IPS DF 6.9 (cell line): ENCODE measurements at places on chromosomes 4 and X.

GRCh38 chrX:72105436-72105835 lies 26.3 kb downstream of the RTL5 start:
- no peak for DNase-seq

- no peak for DNase-seq
These were observed 246.3 kb downstream of the NDST4 start for GRCh38 chr4:114866901-114867670.

DNA sequence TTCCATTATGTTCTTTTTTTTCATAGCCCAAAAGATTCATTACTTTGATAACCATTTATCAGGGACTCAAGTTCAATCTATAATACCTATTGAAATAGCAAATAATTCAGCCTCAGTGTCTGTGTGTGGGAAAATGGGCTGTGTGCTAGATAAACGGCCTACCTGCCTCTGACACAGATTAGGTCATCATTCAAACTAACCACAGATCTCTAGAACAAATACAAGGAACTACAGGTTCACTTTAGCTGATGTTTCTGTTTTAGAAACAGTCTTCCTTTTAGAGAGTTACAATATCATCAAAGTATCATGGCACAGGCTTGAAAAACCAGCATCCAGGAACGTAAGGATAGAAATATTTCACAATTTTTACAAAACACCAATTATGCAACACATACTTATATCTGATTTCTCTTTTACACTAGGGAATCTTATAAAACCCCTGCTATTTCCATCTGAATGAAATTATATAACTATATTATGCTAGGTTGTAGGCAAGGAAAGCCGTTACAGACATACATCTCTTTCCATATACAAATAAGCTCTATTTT lies 56.6 kb upstream of the MAB21L2 start:
- DNase-seq = no peak

- no peak for DNase-seq
These were observed at the start of gene GYG2 for GRCh38 chrX:2828344-2828958. Gene GYG2 (plus strand): TSS chrX:2828930. CDS start chrX:2830189, 1,259 bp downstream.

- no peak for DNase-seq
These were observed 246.2 kb downstream of the SCFD2 start for GRCh38 chr4:53119680-53120079.

DNA sequence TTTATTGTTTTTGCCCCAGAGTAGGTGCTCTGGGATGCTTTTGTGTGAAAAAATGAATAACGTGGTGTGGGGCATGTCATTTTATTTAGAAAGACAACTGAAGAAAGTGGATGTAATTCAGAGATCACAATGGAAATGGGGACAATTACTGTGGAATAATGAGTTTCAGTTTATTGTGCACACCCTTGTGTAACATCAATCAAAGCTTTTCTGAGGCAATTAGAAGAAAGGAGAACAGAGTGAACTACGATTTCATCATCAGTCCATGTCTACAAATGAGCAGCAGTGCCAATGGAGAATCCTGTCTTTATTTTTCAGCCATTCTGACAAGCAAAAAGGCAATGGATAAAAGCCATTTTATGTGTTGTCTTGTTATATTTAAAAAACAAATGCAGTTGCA lies 339.2 kb downstream of the TMA16 start:
- no peak for DNase-seq

DNA sequence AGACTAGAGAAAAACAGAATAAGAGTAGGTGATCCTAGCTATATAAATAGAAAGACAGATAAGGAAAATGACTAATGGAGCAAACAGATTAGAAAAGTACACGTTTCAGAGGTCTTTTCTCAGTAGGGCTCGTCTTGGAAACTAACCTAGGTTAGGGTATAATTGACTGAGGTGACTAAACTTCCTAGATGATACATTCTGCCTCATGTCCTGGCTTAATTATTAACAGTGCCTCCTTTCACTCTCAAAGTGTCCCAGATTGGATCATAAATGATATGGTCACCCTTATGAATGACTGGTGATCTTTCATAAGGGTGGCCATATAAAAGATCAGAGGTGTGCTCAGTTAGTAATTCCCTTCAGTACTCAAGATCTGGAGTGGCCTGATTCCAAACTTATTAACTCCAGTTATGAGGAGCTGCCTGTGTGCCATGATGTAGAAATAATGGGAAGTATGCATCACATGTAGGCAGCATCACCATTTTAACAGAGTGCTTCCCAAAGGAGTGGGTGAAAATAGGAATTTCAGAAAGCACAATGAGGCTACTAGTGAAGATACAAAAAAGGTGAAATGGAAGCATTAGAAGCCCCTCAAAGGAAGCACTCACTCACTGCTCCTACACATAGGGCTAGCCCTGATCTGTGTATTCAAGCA lies 14.7 kb upstream of the GRIA3 start:
- no peak for DNase-seq

DNA sequence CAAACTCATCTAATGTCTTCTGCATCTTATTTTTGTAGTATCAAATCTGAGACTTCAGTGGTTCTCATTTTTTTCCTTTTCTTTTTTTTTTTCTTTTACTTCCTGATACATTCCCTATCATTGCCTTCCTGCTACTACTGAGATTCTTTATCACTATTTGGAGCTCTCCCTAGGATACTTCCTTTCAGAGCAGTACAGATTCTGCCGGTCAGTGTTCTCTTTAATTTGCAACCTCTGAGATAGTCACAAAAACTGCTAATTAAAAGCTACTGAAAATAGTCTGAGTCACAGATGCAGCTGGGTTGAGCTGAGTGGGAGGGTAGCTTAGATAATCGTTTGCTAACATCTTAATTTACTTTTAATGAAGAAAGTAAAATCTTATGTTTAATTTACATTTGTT lies 1279.7 kb downstream of the ARAP2 start:
- no peak for DNase-seq

DNA sequence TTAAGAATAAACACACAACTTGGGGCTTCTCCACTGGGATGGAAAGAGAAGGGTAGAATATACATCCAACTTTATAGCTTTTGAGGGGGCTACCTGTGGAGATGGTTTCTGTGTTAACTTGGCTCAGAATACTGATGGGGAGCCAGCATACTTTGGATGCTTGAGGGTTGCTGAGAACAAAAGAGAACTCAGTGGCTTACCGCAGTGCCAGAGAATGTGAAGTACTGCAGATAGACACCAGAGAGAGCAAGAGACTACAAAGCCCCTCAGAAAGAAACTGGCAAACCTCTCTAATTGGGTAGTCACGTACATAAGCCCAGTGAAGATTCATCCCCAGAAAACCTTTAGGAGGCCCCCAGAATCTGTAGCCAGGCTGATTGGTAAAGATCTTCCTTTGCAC lies 214.4 kb downstream of the DCHS2 start:
- peak; percentile 77 for DNase-seq

DNA sequence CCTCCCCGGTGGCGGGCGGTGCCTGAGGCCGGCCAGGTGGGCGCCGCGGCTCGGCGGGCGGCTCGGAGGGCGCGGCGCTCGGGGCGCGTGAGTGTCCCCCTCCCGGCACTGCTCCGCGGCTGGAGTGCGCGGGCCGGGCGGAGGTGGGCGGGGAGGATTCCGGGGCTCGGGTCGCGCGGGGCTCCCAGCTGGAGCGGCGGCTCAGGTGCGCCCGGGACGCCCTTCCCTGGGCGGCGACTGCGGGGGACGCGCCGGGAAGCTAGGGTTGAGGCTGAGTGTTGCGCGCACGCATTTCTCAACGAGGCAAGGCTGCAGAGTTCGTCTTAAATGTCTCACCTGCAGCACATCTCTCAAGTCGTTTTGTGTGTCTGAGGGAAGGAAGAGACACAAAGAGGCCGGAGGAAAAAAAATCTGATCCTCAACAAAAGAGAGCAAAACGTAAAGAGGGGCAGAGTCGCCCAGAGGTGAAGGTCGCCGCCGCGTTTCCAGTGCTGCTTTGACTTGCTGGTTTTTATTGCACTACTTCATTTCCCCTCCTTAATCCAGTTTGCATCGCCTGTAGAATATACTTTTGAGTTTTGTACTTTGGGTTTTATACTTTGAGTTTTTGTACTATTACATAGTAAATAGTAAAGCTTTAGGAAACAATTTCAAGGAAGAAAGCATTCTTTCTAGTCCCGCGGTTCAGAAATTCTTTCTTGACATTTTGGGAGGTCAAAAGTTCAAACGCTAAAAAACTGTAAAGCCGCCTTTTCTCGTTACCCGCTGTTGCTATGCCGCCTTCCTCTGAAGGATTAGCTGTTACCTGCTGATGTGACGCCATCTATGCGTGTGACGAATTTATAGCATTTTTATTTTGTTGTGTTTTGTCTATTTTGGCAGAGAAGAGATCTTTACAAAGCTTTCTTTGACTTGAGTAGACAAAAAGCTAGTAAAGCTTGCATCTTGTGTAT lies 106.5 kb upstream of the STOX2 start:
- DNase-seq = no peak

DNA sequence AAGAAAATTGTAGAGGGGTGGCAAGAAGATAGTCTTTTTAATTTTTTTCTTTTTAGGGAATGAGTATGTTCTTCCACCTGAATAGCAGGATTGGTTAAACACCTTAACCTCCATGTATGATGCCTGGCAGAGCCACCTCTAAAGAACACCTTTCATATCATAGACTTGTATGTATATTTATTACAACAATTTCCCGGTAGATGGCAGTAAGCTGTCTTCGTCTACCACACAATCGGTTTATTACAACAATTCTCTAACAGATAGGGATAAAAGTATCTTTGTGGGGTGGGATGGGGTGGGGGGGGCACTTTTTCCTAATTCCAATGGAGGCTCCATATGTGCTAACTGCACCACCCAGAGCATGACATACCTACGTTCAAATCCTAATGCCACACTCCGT lies 255.5 kb downstream of the LDB2 start:
- DNase-seq = no peak

GRCh38 chr4:8556341-8557150 lies 23.6 kb upstream of the GPR78 start:
- no peak for DNase-seq

DNA sequence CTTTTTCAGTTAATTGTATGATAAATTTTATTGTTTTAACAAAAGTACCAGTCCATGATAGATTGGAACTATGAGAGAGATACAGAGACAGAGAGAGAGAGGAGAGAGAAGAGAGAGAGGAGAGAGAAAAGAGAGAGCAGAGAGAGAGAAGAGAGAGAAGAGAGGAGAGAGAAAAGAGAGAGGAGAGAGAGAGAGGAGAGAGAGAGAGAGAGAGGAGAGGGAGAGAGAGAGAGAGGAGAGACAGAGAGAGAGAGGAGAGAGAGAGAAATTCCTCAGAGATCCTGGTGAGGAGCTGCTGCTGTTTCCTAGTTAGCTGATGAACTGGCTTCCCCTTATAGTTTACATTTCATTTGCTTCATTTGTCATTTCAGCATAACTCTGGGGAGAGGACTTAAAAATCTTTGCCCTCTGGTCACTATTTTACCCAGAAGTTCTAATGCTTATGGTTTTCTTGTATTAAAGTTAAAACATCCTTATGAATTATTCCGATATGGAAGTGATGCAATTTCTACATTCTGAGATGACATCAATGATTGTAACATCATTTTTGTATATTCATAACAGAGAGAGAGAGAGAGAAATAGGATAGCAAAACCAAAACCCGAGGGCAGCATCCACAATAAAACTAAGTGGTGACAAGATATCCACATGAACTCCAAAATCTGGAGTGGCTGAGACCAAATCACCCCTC lies 10.8 kb downstream of the CTAG1A start:
- no peak for DNase-seq

- DNase-seq = no peak
These were observed 146.4 kb upstream of the DCAF8L1 start for GRCh38 chrX:28127662-28128061.

GRCh38 chr4:11451716-11452115 lies 23.0 kb upstream of the HS3ST1 start:
- no peak for DNase-seq

DNA sequence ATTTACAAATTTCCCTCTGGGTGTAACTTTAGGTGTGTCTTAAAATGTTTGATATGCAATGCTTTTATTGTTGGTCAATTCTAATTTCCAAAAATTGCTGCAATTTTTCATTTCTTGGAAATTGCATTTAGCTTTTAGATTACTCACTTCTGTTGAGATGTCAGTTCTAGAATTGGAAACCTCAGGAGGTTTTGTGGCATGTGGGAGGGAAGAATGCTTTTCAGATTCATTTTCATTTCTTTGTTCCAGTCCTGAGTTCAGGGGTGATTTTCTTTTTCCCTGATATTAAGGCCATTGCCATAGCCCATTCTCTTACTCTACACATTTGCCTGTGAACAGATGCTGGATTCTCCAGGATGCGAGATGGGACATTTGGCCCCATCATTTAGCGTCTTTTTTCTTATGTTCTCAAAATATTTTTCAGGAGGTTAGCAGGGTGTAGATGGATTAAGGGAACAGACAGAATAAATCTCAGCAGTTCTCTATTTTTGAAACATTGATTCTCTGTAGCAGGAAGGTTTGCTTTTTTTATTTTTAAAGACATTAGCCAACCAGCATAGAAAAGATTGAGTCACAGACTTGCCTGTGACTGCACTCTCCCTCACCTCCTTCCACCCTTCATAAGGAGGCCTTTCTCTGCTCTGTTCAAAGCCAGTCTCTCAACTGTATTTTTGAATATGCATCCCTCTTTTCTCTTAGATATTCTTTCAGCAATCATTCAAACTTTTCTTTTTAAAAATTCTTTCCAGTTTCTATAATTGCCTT lies 238.4 kb upstream of the ANXA3 start:
- DNase-seq = no peak

GRCh38 chrX:94977986-94978385 lies 1304.0 kb downstream of the FAM133A start:
- no peak for DNase-seq

DNA sequence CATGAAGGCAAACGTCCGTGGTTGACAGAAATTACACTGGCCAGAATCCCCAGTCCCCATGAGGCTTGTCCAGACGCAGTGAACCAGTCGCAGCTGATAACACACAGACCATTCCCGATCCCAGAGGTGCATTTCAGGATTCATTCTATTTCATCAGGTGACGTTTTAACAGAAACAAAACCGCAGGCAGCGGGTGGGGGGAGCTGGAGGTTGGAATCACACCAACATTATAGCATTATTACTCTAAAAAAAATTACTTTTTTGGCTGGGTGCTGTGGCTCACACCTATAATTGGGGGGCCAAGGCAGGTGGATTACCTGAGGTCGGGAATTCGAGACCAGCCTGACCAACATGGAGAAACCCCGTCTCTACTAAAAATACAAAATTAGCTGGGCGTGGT lies 25.2 kb downstream of the NOP14 start:
- no peak for DNase-seq

DNA sequence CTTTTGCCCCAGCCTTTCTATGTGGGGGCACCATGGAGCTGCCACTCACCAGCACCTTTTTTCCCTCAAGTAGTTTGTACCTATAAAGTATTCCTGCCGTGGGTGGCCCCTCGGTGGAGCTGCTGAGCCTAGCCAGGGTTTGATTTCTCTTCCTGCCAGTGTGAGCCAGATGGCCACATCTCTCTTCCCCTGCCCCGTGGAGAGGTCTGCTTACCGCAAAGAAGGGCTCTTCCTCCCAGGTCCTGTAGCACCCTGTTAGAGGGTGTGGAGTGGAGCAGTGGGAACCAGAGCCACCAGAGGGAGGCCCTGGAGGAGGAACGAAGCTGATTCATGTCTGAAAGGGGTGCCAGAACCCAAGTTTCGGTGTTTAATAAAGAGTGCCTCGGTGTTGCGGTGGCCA lies 95.4 kb downstream of the PTTG2 start:
- no peak for DNase-seq
